H9 (cell line): ENCODE measurements at places on chromosomes 13 and 19.

DNA sequence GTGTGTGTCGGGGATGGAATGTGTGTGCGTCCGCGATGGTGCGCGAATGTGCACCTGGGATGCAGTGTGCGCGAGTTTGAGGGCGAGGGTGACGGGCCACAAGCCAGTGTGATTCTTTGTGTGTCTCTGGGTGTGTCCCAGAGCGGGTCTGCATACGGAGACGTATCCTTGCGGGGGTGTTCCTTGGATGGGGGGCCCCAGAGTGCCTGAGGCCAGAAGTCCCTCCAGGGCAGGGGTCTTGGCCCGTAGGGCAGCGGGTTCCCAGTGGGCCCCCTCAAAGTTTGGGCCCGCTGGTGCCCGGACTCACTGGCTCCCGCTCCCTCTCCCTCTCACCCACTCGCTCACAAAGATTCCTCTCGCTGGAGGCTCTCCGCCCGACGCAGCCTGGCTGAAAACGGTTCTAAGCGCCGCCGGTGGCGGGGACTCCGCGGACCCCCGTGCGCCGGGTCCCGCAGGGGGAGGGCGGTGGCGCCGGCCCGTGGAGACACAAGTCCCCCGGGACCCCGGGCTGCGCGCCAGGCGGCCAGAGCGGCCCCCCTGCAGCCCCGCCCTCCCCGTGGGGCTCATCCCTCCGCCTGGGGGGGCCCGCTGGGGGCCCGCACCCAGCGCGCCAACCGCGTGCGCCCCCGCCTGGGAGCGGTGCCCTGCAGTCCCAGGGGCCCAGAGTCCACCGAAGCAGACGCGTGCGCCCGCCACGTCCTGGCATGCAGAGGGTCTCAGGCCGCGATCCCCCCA, 886 bp downstream of the CRLF1 start:
- DNase-seq, result no peak

DNA sequence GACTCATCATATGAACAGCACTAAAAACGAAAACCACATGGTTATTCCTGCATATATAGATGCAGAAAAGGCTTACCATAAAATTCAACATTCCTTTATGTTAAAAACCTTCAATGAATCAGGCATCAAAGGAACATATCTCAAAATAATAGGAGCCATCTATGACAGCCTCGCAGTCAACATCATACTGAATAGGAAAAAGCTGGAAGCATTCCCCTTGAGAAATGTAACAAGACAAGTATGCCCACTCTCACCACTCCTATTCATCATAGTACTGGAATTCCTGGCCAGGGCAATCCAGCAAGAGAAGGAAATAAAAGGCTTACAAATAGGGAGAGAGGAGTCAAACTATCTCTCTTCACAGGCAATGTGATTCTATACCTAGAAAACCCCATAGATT, 179.6 kb upstream of the HTR2A start:
- DNase-seq, result no peak

DNA sequence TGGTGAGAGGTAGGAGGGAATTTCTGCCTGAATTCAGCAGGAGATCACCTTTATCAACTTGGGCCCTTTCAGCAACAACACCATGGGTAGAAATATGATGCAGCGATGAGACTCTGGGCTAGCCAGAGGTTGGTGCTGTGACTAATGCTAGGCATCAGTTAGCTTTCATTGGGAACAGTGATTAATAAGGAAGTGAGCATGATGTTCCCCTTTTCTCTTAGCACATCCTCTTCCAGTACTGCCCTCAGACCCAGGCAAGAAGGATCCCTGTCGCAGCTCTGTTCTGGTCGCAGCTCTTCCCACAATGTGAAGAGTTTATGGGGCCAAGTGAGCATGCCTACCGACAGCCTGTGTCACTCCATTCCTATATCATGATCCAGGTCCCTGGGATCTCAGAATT, 100.5 kb downstream of the FLT1 start:
- no peak for DNase-seq

DNA sequence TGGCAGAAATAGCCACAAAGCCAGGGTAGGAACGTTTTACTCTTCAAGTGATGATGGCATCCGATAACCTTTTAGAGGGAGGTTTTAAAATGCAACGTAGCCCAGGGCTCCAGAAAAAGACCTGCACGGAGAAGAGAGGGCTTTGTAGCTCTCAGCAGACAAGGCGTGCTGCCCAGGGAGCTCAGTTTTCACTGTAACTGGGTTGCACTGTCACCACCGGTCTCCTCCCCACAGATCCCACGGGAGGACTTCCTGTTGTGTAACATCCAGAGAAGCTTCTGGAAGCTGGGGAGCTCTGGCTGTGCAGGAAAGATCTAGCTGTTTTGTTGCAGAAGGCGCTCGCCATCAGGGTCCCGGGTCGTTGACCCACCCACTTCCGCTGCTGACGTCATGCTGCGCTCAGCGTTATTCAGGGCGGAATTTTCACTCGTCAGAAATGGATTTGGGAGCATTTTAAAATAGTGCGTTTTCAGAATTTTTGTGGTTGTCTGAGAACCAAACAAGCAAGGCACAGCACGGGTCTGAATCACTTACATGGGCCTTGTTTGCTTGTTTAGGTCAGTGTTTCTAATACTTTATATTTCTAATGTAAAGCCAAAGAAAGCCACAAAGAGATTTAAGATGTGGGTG, 50.8 kb downstream of the ATP11A start:
- DNase-seq, result no peak

GRCh38 chr19:40611096-40611495, 9.9 kb downstream of the LTBP4 start:
- DNase-seq, result peak; percentile 23

GRCh38 chr19:18488403-18488723, 33.5 kb downstream of the ELL start:
- DNase-seq, result no peak

DNA sequence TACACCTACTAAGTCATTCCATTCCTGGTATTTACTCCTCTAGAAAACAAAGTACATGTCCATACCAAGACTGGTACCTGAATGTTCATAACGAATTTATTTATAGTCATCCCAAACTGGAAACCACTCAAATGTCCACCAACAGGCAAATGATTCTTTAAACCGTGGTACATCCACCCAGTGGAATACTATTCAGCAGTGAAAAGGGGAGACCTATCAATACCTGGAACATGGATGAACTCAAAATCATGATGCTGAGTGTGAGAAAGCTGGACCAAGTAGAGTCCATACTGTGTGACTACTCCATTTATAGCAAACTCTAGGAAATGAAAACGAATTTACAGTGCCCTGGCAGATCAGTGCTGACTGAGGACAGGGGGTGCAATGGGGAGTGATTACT, 11.9 kb upstream of the NAPA start:
- no peak for DNase-seq

GRCh38 chr19:33054623-33055022, 10.1 kb downstream of the RHPN2 start:
- DNase-seq, result no peak

- DNase-seq, result no peak
These were observed 44.2 kb upstream of the HOMER3 start for GRCh38 chr19:18985257-18985656.

- no peak for DNase-seq
These were observed 8.3 kb downstream of the EPS15L1 start for GRCh38 chr19:16463341-16463990.

- no peak for DNase-seq
These were observed 49.5 kb downstream of the KDM4B start for GRCh38 chr19:5018224-5019015.

GRCh38 chr19:47228937-47229675, 1.9 kb downstream of the BBC3 start:
- DNase-seq, result no peak
